GF-D8 (cell line): ENCODE measurements at places on chromosomes 5 and 9.

- no peak for DNase-seq
Measured at GRCh38 chr5:55063220-55063863, 39.1 kb upstream of the GZMA start.

DNA sequence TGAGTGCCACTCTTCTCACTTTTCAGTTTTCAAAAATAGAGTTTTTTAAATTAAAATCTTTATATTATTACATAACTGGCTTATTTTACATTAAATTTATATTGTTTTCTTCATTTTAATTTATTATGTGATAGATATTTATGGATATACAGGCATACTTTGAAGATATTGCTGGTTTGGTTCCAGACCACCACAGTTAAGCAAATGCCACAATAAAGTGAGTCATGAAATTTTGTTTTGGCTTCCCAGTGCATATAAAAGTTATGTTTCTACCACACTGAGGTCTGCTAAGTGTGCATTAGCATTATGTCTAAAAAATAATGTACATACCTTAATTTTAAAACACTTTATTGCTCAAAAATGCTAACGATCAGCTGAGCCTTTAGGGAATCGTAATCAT lies 47.4 kb downstream of the NDUFS4 start:
- no peak for DNase-seq

DNA sequence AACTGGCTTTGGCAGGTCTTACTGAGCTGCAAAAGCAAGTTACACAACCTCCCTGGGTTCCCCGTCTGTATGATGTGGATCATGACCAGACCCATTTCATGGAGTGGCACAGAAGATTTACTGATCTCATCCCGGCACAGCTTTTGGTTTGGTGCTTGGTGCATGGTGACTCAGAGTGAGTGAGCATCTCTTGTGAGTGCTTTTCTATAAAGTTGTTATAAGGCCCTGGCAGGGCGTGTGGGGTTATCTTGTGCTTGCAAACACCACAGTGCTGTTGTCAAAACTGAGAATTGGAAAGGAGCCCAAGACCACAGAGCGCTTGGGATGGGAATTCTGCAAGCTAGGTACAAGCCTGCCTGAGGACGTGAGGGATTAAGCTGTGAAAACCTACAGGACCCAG lies 425.2 kb downstream of the GADD45G start:
- DNase-seq = no peak

DNA sequence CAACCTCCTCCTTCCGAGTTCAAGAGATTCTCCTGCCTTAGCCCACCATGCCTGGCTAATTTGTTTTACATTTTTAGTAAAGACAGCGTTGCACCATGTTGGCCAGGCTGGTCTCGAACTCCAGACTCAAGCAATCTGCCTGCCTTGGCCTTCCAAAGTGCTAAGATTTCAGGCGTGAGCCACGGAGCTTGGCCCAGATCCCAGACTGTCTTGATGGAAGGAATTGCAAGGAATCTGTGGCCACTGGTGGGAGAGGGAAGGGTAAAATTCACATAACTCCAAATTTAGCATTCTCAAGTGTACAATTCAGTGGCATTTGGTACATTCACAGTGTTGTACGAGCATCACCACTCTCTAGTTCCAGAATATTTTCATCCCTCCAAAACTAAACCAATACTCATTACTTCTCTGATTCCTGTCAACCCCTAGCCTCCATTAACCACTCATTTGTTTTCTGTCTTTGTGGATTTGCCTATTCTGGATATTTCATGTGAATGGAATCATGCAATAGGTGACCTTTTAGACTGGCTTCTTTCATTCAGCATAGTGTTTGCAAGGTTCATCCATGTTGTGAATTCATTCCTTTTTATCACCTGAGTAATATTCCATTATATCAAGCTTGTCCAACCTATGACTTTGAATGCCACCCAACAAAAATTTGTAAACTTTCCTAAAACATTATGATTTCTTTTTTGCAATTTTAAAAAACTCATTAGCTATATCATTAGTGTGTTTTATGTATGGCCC lies 8.9 kb upstream of the MYO10 start:
- no peak for DNase-seq

- DNase-seq = no peak
Measured at GRCh38 chr9:130666393-130667119, 2.2 kb downstream of the PRDM12 start.

- no peak for DNase-seq
Measured at GRCh38 chr5:132469380-132470009, 21.1 kb downstream of the IRF1 start.

GRCh38 chr5:6464441-6464840 lies 15.8 kb downstream of the UBE2QL1 start:
- no peak for DNase-seq

DNA sequence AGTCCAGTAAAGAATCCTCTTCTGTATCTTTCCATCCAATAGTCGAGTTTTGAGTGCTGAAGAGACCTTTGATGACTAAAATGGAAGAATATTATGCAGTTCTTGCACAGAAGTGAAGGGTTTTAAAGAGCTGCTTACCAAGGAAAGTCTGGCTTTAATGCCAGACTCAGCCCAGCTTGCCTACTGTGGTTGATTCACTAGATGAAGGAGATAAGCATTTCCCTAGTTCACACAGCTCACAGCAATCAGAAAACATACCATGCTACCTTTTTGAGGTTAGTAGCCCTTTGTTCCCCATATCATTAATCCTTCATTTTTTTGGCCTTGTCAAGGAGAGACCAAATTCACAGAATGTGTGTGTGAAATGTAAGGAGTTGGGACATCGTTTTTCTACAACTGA lies 15.3 kb downstream of the IFNA5 start:
- DNase-seq = no peak

DNA sequence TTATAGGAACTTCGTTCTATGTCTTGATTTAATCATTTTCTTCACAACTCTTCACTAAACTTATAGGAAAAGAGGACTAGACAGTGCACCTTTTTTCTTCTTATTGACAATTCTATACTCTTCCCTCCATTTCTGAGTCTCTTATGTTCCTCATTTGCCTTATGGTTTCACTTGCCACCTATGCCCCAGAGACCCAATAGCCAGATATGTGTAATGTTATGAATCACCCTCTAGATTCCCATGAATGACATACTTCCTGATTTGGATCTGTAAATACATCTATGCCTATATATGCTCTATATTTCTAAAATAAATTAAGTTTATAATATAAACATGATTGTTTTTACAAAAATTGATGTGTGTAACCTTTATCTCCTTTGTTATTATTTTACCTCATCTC lies 514.1 kb upstream of the MEF2C start:
- no peak for DNase-seq

DNA sequence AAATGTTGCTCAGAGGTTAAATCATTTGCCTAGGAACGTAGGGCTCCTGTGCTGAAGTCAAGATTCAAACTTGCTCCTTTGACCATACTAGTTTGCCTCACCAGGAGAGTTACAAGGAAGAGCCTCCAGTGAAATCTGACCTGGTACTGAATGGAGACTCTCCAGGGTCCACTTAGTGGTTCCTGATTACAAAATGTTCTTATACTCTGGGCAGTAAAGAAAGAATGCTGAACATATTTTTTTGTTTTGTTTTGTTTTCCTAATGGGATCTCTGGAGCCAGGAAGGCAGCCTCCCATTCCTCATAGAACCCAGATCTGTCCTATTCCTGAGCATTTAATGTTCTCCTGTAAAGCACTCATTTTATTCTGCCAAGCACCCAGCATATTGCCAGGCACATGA lies 256.5 kb upstream of the CLINT1 start:
- no peak for DNase-seq

GRCh38 chr5:107285772-107286171 lies 385.0 kb downstream of the EFNA5 start:
- no peak for DNase-seq

- DNase-seq = no peak
Measured at GRCh38 chr9:127587966-127588365, 24.1 kb upstream of the STXBP1 start.

- DNase-seq = no peak
Measured at GRCh38 chr9:123880420-123880819, 49.5 kb downstream of the DENND1A start.

DNA sequence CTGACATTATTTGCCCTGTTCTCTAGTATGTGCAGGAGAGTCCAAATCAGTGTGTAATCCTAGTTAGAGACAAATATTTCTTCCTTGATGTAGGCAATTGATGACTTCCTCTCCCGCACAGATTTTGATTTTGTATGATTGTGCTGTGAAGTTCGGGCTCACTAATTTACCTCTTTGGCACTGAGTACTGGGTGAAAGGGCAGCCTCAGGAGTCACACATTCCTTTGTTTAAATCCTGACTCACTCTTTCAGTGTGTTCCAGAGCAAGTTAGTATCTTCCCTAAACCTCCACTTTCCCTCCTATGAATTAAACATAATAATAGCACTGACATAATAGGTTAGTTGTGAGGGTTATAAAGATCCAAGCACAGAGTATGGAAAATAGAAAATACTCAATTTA lies 269.7 kb downstream of the ISL1 start:
- no peak for DNase-seq

DNA sequence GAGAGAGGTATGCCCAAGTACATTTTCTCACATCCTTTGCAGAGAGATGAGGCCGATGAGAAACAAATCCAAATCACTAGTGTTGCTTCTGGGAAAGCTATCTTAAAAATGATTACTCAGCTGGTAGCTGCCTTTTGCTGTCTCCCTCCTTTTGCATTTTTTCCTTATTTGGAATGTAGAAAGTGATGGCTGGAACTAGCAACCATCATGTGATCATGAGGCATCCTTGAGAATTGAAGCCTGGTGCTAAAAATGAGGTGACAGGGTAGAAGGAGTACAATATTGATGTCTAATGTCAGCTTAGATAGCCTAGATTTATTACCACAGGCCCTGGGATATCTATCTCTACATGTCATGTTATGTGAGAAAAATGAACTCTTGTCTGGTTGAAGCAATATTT lies 109.3 kb upstream of the TAF11L2 start:
- DNase-seq = no peak

DNA sequence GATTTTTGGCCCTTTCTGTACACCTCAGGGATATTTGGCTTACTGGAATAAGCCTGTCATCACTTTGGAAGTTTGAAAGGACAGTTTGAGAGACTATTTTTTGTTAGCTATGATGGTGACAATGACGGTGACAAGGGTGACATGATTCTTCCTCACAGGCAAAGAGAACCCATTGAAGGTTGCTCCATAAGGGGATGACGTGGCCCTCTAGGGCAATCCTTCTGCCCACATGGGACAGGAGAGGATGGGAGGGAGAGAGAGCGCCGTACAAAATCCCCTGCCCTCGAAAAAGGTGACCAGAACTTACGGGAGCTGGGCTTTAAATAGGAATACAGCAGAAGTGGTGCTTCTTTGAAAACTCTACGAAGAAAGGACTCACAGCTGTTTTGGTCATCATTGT lies 22.6 kb downstream of the HRH2 start:
- DNase-seq = no peak

DNA sequence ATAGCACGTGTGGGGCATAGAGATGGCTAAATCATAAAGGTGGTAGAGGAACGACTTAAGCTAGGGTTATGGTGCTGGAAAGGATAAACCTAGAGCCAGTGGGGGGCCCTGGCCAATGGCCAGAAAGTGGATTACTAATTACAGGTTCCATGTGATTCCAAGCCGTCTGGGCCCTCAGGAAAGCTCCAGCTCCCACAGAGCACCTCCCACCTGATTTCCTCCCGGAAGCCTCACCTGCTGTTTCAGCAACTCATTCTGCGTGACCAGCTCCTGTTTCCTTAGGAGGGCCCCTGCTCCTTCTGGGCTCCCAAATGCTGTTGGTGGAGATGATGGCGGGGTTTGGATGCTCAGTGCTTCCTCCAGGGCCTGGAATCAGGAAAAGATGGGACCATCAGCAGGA lies 16.2 kb downstream of the GPX3 start:
- DNase-seq = no peak

GRCh38 chr5:151196556-151197290 lies 27.2 kb downstream of the CCDC69 start:
- no peak for DNase-seq

DNA sequence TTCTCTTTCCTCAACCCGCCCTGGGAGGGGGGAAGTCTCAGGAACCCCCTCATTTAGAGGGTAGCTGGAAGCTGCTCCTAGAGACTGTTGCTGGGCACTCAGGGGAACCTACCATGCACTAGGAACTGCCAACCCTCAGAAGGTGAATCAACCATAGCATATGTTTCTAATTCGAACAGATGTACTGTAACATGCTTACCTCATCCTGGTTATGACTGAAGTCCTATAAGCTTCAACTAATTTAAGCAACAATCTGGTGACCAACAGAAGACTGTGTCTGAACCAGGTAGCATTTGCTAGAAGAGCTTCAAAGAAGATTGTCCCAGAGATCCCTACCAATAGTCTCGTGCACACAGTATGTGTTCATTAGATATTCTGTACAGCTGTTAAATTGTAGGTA lies 5.7 kb upstream of the PRDM6 start:
- DNase-seq = no peak

- no peak for DNase-seq
Measured at GRCh38 chr5:757346-757930, 27.1 kb downstream of the ZDHHC11B start.

- no peak for DNase-seq
Measured at GRCh38 chr9:33131790-33132772, 35.1 kb downstream of the B4GALT1 start.

DNA sequence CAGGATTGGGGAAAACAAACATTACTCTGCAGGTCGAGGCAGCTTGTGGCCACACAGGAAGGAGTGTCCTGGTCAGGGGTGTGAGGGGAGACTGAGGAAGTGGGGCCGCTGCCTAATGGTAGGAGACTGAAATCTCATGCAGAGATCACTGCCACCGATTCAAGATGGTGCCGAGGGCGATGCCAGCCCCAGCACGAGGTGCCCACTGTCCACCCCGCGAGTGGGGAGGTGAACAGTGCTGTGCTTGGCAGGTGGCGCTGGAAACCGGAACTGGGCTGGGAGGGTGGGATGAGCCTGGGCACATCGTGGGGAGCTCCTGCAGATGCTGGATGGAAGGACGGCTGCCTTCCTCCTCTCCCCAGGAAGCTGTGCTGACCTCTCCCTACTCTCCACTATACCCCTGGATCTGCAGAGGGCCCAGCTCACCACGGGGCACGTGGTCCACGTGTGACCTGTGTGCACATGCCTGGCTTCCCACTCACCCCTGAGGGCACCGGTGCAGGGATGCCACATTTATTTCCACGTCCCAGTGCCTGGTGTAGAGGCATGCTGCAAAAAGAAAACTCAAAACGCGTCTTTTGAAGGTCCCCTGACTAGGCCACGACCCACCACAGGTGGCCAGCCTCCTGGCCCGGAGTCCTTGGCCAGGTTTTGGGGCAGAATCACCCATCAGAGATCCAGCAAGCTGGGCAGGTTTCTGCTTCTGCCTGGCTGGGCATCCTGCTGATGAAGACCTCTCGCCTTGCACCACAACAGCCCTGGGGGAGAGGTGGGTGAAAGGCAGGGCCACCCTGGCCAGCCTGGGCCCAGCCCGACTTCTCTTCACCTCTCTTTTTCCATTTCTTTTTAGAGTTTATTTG lies 71.7 kb upstream of the FCN1 start:
- DNase-seq = no peak

- DNase-seq = no peak
Measured at GRCh38 chr5:1511651-1512540, 11.9 kb downstream of the LPCAT1 start.

DNA sequence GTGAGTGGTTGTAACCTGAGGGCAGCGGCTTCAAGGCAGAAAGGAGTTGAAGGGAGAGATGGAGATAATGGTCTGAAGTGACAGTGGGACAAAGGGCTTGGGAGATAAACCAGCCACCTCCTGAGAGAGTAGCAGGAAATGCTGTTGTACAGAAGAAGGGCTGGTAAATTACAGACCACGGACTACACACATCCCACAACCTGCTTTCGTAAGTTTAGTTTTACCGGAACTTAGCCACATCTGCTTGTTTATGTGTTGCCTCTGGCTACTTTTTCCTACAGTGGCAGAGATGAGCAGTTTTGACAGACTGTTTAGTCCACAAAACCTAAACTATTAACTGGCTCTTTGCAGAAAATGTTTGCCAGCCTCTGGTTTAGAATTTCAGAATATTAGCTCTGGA lies 269.5 kb downstream of the ARHGEF28 start:
- no peak for DNase-seq
